ENCODE measurements at places on chromosomes 12 and 14.

DNA sequence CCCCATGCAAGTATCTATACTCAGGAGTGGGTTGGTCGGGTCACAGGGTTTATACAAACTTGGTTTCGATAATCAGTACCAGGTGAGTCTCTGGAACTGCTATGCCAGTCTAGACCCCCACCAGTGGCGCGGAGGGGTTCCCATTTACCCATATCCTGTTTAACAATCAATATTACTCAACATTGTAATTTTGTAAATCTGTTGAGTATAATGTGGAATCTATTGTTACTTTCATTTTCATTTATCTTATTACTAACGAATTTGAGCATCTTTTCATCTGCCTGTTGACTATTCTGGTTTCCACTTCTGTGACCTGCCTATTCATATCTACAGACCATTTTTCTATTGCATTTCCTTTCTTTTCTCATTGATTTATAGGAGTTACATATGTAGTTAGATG lies 275.2 kb upstream of the CRY1 start:
- no peak for DNase-seq

DNA sequence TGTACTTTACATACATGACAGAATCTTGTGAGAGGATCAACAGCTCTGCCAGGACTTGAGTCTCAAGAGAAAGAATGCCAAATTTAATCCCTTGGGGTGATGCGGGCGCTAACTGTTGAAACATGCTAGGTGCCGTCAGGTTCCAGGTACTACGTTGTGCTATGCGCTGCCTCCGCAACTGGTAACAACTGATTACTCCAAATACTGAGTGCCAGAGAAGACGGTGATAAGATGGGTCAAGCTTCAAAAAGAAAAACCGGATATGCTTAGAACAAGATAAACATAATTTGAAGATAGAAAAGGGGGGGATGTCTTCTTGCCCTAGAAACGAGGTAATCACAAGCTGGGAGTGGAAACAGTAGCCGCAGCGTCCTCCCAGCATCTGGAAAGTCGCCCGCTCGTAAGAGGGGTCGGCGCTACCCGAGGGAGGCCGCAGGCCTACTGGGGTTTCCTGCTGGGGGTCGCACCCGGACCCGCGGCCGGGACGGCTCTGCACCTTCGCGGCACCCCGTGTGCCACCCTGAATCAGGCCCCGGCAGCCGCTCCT lies 678 bp downstream of the ZBTB25 start:
- DNase-seq, result no peak

- DNase-seq, result no peak
Measured at GRCh38 chr12:91609283-91609682, 426.7 kb upstream of the DCN start.

DNA sequence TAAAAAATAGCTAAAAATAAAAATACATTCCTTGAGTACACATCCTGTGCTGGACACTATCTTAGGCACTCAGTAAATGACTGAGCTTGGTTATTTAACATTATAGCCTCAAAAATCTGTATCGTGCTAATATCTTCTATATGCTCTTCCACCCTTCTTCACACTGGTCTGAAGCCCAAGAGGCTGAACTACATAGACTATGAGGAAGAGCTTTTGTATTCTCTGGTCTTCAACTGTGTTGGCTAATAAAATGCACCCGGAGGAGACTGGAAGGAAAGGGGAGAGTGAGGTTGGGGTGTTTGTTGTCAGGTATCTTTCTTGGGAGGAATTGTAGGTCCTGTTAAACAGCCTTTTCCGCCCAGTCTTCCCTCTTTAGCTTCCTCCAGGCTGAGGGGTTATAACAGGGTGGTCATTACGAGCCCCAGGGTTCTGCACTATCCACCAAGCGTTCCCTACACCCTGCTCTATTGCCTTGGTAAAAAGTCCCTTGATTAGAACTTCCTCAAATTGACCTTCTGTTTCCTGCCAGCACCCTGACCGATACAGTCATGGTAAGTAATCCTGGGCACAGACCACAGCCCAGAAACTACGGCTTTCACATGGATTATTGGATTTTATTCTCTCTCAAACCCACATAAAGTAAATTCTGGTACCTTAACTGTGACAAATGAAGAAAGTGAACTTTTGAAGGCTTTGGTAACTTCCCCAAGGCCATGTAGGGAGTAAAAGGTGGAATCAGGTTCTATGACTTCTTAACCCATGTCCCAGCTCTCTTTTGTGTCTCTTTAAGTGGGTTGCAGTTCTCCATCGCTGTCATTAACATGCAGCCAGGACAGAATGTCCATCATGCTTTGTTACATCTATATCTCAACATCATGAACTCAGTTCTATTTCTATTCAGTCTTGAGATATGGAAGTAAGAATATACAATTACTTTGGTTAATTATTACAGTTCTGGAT lies 71.3 kb downstream of the PTHLH start:
- DNase-seq, result no peak

DNA sequence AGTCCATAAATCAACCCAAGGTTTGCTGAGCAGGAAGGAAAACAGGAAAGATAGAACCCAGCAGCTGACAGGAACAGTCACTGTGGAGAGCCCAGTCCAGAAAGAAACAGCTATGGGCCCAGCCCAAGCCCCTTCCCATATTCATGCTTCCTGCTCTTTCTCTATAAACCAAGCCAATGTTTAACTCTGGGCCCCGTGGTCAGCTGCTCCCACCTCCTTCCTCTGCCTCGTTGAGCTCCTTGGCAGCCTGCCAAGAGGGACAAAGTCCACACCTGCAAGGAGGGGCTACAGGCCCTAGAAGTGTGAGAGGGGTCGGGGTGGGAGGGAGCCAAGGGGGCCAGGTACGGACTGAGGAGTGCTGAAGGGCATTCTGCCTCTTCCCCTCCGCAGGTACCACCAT lies 10.0 kb downstream of the SLC6A13 start:
- no peak for DNase-seq

GRCh38 chr12:122206111-122206881 lies 2.8 kb downstream of the B3GNT4 start:
- DNase-seq, result no peak

Measured in activated CD4-positive, alpha-beta T cell treated with anti-CD3 and anti-CD28 coated beads for 24 hours (primary cell).